ENCODE measurements at places on chromosomes 2 and 18. TPM values are rescaled to one million over a fixed set of nuclear protein-coding genes. Genes with fewer than 3 reads are reported as not detected.

DNA sequence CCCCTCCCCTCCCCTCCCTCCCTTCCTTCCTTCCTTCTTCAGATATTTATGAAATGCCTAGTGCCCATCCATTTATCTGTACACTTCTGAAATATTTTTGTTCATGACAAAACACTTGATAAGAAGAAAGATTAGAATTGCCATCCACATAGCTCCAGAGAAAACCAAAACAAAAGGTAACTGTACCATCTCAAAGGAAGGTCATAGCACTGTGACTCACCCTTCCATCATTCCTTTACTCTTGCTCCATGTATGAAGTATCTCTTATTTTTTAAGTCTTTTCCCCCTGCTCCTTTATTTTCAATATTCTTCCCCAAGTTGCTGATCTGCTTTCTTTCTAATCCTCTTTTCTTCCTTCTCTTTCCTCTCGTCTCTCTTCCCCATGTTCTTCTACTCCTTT lies 9.9 kb downstream of the CNTNAP5 start:
- DNase-seq: no peak

DNA sequence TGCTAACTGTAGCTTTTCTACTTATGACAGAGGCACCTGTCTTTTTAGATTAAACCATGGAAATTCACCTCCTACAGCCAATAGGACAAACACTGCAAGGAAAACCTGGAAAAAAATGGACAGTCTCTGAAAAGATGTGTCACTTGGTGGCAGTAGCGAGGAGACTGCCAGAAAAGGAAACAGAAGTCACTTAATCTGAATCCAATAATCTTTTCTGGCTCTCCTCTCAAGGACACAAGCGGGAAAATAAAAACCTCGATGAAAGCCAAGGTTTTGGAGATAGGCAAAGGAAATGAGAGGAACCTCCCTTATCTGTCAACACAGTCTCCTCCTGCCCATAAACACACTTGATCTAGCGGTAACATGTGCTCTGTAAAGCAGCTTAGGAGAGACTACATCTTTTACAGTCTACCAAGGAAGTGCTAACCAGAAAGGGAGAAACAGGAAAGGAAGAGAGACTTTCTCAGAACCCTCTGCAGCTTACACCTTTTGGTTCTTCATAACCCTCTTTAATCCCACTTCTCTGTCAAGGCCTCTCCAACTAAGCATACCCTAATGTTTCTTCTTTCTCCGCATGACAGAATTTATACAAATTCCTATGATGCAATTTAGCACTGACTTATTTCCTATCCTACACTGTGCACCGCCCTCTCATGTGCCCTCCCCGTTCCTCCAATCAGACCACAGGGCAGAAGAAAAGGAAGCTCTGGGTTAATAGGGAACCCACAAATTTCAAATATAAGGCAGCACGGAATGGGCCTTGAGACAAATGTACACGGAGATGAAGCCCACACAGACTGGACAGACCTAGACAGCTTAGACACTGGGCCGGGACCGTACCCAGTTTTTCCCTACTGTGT lies 52.8 kb downstream of the CLASP1 start:
- DNase-seq: peak; percentile 64

GRCh38 chr2:124683536-124684428 lies 658.7 kb downstream of the CNTNAP5 start:
- no peak for DNase-seq

DNA sequence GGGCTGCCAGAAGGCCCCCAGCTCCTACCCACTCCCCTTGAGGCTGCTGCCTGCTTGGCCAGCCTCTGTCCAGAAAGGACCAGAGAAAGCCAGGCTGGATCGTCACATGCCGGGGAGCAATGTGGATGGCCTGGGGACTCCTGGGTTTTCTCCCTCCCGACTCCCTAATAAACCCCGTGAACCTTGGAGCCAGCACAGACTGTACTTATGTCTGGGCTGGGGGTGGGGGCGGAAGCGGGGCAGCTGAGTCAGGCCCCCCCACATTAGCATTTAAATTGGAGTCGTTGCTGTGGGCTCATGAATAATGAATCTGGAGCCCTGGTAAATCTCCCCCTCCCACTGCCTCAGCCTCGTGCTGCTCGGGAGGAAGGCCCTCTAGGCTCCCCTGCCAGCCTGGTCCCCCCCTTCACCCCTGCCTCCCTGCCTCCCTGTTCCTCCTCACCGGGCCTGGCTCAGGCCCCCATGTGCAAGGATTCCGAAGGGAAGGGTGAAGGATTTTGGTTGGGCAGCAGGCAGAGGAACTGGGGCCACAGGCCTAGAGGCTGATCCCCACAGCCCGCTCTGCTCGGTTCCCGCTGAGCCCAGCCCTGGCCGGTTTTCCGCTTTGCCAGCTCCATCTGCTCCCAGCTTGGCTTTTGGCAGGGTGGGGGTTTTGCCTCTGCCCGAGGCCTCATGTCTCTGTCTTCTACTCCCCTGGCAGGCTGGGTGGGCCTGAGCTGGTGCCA lies 7.3 kb upstream of the ASIC4 start:
- DNase-seq: no peak

GRCh38 chr18:49459404-49460171 lies 857 bp downstream of the DYM start:
- peak; percentile 12 for DNase-seq

The RNASEH1 gene
- total RNA-seq: 36.7 TPM

DNA sequence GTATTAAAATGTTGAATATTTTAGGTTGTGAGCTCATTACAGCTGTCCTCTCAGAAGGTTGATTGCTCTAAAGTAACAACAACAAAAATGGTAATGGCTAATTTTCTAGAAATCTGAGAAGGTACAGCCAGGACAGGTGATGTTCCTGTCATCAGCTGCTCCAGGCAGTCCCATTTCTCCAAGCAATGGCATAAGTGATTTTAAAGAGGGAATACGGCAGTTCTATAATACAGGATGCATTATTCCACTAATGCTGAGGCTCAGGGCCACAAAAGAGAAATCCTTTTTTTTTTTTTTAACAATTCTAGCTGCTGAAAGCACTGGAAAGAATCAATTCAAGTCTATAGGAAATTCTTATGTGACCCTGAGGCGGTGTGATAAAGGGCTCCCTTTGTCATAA lies 199.9 kb downstream of the PMAIP1 start:
- DNase-seq: no peak

The SPIRE1 gene
- total RNA-seq: 26.0 TPM

GRCh38 chr2:96138179-96139145 lies at the start of gene ASTL:
Gene ASTL, minus strand, starts transcription at chr2:96138502. Its CDS starts 66 bp downstream, at chr2:96138436.
- DNase-seq: no peak

DNA sequence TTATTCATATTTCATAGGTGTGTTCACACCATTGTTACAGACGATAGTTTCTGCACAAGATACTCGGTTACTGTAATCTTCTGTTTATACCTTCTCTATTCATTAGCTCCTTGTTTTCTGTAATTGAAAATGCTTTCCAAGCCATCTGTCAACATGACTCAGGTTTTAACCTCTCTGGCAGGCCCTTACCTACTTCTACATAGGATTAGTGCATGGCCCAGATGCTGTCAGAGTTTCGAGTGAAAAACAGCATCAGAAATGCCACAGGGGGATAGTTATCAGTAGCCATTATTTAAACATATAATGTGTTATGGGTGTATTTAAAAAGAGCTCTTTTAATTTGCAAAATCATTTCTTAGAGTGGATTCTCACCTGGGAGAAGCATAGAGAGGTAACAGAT lies 596.4 kb downstream of the FBXO15 start:
- DNase-seq: no peak

The CYP26B1 gene
- 2.1 TPM for total RNA-seq

The CYP27A1 gene
- total RNA-seq: 6.1 TPM

The TUBB8B gene
- total RNA-seq: not detected

- DNase-seq: peak; percentile 44
Measured at GRCh38 chr2:43222475-43223309, 3.7 kb downstream of the ZFP36L2 start.

The ARL4C gene
- total RNA-seq: 17.1 TPM

GRCh38 chr2:231323316-231323715 lies 72.2 kb upstream of the B3GNT7 start:
- DNase-seq: no peak

DNA sequence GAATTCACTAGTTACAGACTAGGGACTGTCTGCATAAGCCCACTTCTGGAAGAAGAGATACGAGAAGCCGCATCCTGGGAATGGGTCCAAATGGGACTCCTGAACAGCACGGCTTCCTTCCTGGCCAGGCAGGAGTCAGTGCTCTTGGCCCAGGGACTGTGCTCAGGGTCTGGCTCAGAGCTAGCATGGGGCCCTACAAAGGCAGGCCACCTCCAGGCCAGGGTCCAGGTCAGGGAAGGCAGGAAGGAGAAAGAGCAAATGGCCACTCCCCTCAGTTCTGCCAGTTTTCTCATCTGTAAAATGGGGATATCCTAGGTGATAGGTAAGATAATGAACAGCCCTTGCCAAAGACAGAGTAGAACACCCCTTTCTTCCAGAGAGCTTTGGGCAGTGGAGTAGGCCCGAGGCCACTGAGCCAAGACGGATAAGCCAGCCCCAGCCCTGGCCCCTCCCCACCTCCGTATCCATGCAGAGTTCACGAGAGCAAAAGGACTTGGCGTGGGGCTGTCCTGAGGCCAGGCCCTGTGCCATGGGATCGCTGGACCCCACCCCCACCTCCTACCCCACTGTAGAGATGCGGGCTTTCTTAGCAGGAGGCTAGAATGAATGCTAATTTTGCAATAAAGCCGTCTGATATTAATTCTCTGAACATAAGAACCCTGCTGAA lies 190.1 kb downstream of the MGAT5 start:
- no peak for DNase-seq

DNA sequence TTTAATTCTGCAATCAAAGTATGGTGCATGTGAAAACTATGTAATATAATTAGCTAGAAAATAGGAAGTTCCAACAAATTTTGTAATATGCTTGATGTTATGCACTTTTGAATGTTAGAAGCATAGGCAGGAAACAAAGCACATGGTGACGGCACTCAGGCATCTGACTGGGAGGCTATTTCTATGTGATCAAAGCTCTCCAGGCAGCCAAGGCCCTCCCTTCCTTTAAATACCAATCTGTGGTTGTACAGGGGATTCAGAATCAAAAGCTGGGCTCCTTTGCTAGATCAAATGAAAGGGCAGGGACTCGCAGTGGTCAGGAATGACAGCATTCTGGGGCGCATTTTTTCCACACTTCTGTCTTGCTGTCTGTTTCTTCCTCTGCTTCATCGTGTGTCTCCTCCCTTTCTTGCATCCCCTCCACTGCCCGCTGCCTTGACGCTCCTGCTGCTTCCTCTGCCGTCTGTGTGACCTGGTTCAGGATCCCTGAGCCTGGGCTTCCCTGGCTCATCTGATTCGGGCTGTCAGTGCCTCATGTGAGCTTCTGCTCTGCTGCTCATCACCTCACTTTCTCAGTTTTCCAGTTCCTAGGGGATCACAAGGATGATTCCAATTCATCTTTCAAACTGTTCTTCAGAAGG lies 30.9 kb downstream of the TMEM182 start:
- DNase-seq: no peak

The PLA2R1 gene
- total RNA-seq: 5.3 TPM

DNA sequence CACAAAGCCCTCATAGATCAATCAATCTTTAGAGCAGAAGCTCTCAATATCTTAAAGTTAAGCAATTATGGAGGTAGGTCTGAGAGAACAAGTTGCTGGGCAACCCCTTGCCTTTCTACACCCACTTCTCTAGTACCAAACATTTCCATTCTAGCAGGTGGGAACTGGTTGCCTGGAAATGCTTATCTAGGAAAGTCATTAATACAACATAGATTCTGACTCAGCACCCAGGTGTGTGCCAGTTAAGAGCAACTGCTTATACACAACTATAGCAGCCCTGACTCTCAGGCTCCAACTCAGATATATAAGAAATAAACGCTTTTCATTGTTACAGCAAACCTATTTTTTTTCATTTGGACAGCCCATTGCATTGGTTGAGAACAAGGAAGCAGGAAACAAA lies 237.7 kb downstream of the IRS1 start:
- DNase-seq: no peak

The STPG4 gene
- total RNA-seq: 0.19 TPM

The CYBRD1 gene
- total RNA-seq: 120 TPM

DNA sequence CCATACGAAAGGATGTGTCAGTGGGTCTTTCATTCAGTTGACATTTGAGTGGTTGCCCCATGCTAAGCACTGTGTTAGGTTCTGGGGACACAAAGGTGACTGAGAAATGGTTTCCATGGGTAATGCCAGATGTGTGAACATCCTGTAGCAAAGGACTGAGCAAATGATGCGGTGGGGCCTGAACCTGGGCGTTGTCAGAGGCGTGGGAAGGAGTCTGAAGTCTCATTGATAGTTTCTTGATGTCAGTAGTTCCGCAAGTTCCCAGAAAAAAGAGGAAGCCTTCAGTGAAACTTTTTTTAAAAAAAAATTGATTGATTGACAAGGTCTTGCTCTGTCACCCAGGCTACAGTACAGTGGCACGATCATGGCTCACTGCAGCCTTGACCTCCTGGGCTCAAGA lies 56.9 kb downstream of the LIMS1 start:
- DNase-seq: no peak

The TMEM131 gene
- total RNA-seq: 45.9 TPM

- no peak for DNase-seq
Measured at GRCh38 chr2:8268172-8268783, 413.6 kb upstream of the ID2 start.

The DSC2 gene
- total RNA-seq: not detected

GRCh38 chr2:203934041-203934492 lies 2.5 kb upstream of the ICOS start:
- no peak for DNase-seq

The GREB1L gene
- total RNA-seq: 15.2 TPM

The NFE2L2 gene
- 74.6 TPM for total RNA-seq

The FBXO41 gene
- total RNA-seq: 4.0 TPM

DNA sequence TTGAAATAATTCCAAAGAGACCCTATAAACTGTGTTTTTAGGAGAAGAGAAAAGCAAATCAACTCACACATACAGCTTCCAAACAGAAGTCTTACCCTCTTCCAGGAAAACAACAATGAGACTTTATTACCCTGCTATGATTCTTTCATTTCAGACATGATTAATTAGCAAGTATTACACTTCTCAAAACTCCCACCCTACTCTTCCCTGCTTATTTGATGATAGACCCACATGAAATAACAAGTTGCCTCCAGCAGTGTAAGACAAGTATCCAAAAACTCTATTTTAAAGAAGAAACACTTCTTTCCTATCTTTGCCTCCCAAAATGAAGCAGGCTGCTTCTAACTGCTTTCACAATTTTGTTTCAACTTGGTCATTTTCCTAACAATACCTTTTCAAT lies 4.1 kb downstream of the FIGN start:
- DNase-seq: peak; percentile 14

DNA sequence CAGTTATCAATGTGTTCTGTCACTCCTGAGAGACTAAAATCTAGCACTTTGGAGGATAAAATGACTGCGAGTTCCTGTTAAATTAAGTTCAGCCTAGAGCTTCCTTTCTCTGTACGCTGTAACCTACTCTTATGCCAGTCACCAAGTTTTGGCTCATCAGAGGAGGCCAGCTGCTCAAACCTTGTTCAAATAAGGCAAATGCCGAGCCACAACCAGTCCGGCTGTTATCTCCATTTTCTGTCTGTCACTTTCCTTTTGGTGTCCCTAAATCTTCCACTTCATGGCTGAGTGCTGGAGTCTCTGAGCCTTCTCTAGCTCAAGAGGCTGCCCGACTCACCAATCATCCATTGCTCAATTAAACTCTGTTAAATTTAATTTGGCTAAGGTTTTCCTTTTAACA lies 33.5 kb upstream of the PXDN start:
- no peak for DNase-seq

The CYRIA gene
- total RNA-seq: 3.5 TPM

- no peak for DNase-seq
Measured at GRCh38 chr2:26913999-26914658, 56.3 kb upstream of the MAPRE3 start.
